Effector CD8-positive, alpha-beta T cell (primary cell): ENCODE measurements at places on chromosomes 12 and 14.

GRCh38 chr12:70467918-70468733, 102.0 kb downstream of the KCNMB4 start:
- DNase-seq, result no peak

- no peak for DNase-seq
Measured at GRCh38 chr14:28765831-28766468, 637 bp upstream of the FOXG1 start.

DNA sequence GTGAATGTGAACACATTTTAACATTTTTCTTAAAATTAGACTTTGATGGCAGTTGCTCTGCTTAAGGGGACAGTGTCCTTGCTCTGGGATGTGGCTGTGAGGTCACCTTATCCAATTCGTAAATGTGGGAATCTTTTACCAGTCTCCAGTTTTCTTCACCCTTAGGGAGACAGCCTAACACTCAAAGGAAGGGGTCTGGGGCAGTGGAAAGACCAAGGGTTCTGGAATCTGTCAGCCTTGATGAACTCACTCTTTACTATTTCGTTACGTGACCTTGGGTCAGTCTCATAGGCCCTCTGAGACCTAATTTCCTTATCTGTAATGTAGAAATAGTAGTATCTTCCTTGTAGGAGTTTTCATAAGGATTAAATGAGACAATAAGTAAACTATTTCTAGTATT, 245.6 kb upstream of the ATP2B1 start:
- no peak for DNase-seq

DNA sequence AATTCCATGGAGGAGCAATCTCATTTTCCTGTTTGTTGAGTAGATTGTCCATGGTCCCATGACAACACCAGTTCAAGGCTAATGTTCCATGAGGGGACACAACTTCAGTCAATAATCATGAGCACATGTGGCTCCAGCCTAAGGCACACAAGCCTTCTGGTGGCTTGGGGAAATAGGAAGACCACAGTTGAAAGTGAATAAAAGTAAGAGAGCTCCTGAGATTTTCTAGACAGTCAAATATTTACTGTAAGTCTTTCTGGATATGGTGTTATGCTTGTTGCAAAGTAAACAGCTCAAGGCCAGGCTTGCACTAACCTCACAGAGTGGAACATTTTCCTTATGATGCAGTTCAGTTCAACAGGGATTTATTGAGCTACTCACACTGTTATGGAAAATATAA, 206.9 kb upstream of the SLC38A2 start:
- DNase-seq, result no peak

GRCh38 chr14:62854951-62855350, 190.3 kb downstream of the KCNH5 start:
- DNase-seq, result no peak

- no peak for DNase-seq
Measured at GRCh38 chr14:58430156-58430555, 2.6 kb downstream of the KIAA0586 start.

GRCh38 chr12:82682326-82682725, 4.4 kb upstream of the TMTC2 start:
- DNase-seq, result no peak

GRCh38 chr14:105854600-105855245, 328.3 kb downstream of the TMEM121 start:
- DNase-seq, result no peak

- DNase-seq, result no peak
Measured at GRCh38 chr12:112645586-112645985, 146.0 kb upstream of the RPH3A start.

GRCh38 chr14:86420131-86420530, 890.2 kb downstream of the FLRT2 start:
- no peak for DNase-seq

DNA sequence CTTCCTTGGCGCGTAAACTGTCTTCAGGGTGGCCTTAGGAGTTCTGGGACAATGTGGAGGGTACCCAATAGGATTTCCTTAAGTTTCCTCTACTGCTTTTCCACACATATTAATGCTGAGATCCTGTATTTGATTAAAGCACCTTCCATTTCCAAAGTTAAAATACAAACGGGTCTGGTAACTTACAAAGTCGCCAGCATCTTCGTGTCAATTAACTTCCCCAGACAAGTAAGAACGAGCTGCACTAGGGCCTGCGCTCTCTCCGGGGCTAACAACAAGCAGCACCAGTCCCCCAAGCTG, 130.9 kb downstream of the NDUFA12 start:
- DNase-seq, result no peak

GRCh38 chr12:39103552-39104165, 198.3 kb upstream of the CPNE8 start:
- no peak for DNase-seq

- DNase-seq, result no peak
Measured at GRCh38 chr14:22314183-22314820, 274.7 kb downstream of the DAD1 start.

DNA sequence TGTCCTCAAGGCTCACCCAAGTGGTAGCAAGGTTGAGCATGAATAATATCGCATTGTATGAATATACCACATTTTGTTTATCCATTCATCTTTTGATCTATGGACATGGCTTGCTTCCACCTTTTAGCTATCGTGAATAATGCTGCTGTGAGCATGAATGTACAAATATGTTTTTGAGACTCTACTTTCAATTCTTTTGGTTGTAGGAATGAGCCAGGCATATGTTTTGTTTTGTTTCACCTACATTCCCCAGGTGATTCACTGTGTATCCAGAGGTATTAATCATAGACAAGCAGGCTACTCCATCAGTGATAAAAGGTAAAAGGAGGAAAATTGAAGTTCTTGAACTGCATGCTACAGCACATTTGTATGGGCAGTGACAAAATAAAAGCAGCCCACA, 35.8 kb downstream of the CDKL1 start:
- DNase-seq, result no peak

DNA sequence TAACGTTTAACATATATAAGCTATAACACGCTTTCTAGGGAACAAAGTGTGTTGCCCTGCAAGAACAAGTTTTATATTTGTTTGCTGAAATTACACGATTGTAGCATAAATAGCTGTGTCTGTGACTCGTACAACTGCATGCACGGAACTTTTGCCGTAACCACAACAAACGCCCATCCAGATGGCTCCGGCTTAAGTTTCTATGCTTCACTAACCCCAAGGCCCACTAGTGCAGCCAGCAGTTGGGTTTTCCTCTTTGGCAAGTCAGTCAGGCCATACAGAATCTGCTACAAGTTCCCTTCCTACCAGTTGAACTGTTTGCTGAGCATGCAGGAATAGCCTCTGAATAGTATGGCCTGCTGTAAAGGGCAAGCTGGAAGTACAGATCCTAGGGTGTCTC, 12.1 kb downstream of the CSRP2 start:
- DNase-seq, result no peak

DNA sequence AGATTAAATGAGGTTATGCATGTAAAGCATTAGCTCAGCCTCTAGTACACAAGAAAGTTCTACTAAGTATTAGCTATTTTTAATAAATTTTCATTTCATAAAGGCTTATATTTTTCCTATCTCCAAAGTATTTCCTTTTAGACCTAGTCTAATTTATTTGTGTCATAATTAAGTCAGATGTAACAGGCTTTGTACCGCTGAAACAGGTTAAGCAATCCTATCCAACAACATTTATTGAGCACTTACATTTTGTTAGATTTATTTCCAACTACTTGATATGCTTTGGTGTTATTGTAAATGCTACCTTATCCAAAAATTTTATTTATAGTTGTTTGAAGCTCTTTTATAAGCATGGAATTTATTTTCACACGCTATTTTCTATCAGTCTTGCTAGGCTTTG, 1.8 kb upstream of the PARP2 start:
- no peak for DNase-seq

- DNase-seq, result no peak
Measured at GRCh38 chr12:40828593-40828990, 136.4 kb downstream of the CNTN1 start.

GRCh38 chr12:119136811-119137410, 41.8 kb upstream of the HSPB8 start:
- no peak for DNase-seq

GRCh38 chr12:19894050-19894449, 454.8 kb downstream of the AEBP2 start:
- DNase-seq, result no peak

DNA sequence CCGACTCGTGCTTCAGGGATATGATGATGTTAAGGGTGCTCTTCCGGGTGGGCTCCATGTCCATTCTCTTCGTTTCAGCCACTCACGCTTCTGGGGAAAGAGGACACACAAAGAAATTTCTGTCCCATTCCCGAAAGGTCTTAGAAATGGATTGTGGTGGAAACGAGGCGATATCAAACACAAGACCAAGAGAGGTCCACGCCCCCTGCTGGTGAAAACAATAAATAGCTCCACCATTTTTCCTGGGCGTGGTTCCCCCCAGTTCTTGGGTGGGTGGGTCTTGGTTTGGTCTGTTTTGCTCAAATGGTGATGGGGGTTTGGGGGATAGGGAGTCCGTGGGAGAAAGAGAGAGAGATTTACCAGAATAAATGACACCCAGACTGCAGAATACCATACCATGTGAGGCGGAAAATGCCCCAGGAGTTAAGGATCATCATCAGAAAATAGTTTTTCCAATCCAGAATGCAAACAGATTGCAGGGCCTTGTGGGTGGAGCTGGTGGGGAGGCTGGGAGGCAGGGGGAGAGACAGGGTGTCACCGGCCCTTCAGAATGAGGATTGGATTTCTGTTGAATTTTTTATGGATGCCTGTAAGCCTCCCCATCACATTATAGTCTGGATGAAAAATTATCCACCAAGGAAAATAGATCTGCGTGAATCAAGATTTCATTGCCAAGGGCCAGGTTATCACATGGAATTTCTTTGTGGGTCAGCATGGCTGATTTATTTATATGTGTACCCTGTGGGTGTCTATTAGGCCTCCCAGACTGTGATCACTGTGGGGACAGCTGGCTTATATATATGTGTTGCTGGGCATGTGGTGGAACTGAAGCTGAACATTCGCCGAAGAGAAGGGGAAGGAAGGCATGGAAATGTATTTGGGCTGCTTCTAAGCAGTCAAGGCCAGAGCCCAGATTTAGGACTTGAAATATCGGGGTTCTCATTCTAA, 55.8 kb downstream of the SRRM4 start:
- DNase-seq, result no peak

DNA sequence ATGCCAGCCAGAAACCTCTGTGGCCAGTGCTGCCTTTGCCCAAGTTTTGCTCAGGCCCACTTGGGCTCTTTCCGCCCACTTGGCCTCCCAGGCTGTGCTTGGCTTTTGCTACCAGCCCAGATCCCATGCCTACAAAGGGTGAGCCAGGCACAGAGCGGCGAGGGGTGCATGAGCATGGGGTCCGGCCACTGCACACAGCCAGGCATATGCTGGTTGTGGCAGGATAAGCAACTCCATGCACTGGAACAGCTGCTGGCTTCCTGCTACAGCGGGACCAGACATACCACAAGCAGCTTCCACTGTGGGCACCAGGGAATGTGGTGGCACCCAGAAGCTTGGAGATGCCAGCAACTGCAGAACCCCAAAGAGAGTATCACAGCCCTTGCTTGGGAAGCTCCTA, 45.7 kb upstream of the PRPF39 start:
- DNase-seq, result no peak

GRCh38 chr12:40171501-40171900, 53.3 kb upstream of the LRRK2 start:
- no peak for DNase-seq

DNA sequence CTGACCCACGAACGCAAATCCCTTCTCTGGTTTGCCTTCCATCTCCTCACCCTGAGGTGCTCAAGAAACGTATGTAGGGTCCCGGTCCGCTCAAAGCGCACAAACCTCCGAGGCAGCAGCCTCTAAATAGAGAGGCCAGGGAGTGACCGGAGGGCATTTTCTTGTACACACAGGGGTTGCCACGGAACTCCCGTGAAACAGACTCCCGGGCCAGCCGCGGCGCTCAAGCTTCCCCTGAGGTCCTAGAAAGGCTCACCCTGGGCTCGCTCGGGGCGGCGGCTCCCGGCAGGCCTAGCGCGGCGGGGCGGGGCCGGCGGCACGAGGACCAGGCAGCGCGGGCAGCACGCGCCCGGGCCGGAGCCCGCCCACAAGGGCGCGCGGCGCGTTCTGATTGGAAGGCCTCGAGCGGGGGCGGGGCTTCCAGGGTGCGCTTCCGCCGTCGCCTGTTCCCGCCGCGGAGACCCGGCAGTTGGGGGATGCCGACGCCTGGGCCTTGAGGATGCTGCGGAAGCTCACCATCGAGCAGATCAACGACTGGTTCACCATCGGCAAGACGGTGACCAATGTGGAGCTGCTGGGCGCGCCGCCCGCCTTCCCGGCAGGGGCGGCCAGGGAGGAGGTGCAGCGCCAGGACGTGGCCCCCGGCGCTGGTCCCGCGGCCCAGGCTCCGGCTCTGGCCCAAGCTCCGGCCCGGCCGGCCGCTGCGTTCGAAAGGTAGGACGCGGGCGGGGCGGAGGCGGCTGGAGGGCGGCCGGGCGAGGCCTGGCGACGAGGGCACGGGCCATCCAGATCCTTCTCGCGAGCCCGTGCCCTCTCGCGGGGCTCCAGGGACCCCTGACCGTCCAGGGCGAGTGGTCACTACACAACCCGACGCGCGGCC, at the start of gene TDRD9:
TDRD9 (plus strand) TSS at position 446 of the 880 bp plus-strand sequence; CDS start at position 500, 54 bp downstream.
- no peak for DNase-seq

DNA sequence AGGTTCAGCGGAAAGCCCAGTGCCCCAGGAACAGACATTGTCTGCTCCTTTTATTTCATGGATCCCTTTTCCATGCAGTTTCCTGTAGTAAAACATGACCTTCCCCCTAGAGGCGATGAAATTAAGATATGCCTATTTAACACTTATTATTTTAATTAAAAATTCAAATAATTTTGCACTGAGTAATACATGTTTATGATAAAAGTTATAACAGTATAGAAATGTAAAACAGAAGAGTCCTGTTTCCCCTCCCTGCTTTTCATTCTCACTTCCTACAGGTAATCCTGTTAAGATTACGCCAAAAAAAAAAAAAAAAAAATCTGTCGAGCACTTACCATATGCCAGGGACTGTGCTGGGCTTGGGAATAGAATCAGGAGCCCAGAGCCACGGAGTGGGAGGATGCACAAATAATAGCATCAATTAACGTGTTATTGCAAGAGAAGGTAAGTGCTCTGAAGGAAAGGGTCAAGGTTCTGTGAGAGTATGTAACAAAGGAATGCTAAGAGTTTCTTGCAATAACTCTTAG, 830 bp upstream of the LPCAT3 start:
- no peak for DNase-seq

GRCh38 chr12:14769466-14769968, 33.8 kb downstream of the WBP11 start:
- DNase-seq, result no peak

- DNase-seq, result no peak
Measured at GRCh38 chr12:44031472-44032185, 195.7 kb downstream of the TMEM117 start.

DNA sequence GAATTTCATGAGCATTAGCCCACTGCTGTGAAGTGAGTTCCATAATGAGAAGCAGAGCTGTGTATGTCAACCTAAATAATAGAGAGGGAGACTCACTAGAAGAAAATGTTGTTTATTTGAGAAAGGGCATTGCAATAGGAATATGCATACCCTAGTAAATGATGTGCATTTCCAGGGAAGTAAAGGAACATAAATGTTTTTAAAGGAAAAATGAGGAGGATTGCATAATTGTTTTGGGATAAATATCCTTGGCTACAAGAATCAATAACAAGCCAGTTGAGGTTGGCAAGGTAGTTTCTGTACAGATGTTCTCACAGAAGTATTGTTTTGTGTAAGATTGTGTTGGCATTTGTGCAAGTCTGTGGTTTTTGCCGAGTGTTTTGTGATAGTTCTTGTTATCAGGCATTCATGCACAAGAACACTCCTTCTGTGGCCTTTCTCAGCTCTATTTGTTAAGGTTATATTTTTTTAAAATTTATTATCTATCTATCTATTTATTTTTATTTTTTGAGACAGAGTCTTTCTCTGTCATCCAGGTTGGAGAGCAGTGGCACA, 47.1 kb downstream of the EMP1 start:
- no peak for DNase-seq
